ENCODE measurements at places on chromosomes 11 and 22.

- DNase-seq: no peak
Measured at GRCh38 chr11:4180441-4181183, 86.0 kb downstream of the RRM1 start.

- no peak for DNase-seq
Measured at GRCh38 chr11:119361056-119361787, 14.7 kb upstream of the MFRP start.

- no peak for DNase-seq
Measured at GRCh38 chr11:100734743-100735527, 47.8 kb downstream of the ARHGAP42 start.

GRCh38 chr11:57394203-57394965 is 3.9 kb upstream of the PRG2 start:
- DNase-seq: no peak

- DNase-seq: no peak
Measured at GRCh38 chr11:34654483-34655334, 33.8 kb downstream of the EHF start.

DNA sequence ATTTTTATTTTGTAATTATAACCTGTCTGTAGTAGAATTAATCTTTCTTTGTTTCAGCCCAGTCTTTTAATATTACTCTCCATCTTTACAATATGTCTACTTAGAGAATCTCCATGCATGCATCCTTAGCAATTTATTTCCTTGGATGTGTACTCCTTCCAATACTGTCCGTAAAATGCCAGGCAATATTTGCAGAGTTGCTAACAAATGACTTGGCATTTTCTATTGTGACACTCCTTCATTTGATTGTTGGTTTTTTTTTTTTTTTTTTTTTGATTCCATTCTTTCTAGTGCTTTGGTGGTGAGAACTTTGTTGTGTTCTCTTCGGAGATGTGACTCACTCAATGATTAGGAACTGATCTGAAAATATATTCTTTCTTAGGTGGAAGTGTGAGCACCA is 220.3 kb downstream of the CNTN5 start:
- DNase-seq: no peak

DNA sequence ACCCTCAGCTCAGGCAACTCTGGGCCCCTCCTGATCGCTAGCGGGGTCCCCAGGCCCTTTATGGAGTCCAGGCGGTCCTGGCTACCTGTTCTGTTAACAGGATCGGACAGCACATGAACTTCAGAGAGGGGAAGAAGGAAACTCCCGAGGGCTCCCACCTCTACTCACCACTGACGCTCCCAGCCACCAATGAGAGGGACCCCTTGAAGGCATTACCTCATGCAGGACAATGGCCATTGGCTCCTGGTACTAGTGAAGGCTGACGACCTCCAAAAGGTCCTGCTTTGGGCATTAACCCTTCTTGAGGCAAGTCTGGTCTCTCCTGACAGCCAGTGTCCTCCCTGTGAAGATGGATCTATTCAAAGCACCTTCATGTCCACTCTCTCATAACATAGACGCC is 71.5 kb upstream of the LMO1 start:
- DNase-seq: no peak

GRCh38 chr22:39353346-39353745 is 3.6 kb downstream of the SYNGR1 start:
- no peak for DNase-seq

- no peak for DNase-seq
Measured at GRCh38 chr11:40129266-40129665, 1330.2 kb downstream of the LRRC4C start.

DNA sequence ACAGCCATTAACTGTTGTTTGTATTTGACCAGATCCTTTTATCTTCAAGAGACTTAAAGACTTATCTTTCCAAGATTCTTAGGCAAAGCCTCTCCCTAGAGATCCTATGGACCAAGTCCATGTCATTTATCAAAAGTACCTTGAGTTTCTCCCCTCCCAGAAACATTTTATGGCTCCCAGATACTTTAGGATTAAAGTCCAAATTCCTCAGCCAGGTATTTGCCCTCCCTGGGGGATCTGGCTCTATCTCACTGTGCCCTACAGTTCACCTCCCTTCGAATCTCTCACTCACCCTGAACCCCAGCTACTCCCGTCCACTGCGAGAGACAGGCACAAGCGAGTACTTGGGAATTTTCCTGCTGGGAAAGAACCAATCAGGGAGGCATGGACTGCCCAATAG is 11.9 kb downstream of the MS4A8 start:
- DNase-seq: no peak

- DNase-seq: no peak
Measured at GRCh38 chr22:41810022-41810421, 9.5 kb downstream of the CCDC134 start.

DNA sequence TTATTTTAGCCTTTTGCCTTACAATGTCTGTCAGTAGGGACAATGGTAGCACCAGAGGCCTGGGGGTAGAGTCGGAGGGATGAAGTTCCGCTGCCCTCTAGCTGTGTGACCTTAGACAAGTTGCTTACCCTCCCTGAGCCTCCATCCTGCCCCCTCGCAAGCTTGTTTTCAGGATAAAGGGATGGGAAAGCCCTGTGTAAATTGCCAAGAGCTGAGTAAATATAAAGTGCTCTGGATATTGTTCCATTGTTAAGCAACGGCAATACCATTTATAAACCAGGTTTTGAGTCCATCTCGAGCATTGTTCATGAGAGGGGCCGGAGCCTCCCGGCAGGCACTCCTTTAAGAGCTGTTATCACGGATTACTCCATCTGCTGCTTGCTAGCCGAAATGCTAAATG is 72.9 kb downstream of the ZBTB16 start:
- DNase-seq: no peak

- DNase-seq: no peak
Measured at GRCh38 chr11:63907808-63908530, 9.0 kb downstream of the RCOR2 start.

GRCh38 chr11:117570701-117571100 is 226.3 kb downstream of the DSCAML1 start:
- DNase-seq: no peak

GRCh38 chr11:13602844-13603243 is 65.6 kb upstream of the FAR1 start:
- DNase-seq: no peak

GRCh38 chr11:25860677-25861450 is 471.1 kb upstream of the ANO3 start:
- no peak for DNase-seq

DNA sequence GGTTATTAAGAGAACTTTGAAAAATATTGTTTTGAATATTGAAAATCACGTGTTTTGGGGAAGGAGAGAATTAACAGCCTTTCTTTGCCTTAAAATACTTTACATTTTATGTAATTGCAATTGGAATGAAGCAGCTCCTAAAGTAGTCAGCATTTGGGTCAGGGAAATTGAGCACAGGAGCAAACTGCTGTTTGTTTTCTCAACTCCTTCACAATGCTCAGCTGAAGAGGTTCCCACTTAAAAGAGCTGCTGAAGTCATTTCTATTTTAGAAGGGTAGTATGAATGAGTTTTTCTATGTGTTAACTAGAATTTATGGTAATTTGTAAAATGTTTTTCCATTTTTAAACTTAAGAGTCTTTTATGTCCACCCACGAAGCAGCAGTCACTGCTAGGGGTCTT is 8.1 kb upstream of the UCP2 start:
- DNase-seq: no peak

DNA sequence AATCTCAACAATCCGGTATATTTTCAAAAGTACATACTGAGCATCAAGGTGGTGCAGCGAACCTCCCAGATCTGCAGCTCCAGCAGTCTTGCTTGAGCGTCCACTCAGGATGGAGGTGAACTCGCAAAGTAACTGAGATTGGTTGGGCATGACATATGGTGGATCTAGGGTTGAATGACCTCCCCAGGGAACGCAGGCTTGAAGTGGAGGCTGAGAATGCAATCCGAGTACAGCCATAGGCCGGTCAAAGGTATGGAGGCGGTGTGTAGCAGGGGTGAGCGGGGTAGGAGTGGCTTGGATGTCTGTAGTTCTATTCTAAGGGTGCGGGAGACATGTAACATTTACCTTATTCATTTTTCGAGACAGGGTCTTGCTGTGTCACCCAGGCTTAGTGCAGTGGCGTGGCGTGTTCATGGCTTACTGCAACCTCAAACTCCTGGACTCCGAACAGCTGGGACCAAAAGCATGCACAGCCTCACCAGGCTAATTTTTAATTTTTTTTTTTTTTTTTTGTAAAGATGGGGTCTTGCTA is 631 bp upstream of the C22orf39 start:
- DNase-seq: no peak

Measured in stimulated activated CD4-positive, alpha-beta T cell treated with anti-CD3 and anti-CD28 coated beads, TNF-alpha, amount 100 ng/mL, for 1 hour (primary cell).